ENCODE measurements at places on chromosomes 12 and 14.

DNA sequence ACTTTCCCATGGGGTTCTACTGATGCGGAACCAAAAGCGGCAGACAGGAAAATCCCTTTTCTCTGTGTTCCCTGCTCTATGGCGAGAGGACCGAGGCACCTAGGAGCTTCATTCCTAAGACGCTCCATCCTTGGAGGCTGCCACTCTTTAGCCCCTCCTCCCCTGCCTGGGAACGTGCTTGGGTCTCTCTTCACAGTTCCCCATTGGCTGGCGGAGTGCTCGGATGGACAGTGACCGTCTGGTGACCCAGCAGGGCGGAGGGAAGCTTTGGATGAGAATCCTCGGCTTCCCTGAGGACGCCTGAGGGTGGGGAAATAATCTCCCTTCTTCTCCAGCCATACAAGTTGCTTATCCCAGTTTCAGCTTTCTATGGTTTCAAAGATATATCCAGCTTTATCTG, 37.3 kb downstream of the KCNA5 start:
- DNase-seq, result no peak

DNA sequence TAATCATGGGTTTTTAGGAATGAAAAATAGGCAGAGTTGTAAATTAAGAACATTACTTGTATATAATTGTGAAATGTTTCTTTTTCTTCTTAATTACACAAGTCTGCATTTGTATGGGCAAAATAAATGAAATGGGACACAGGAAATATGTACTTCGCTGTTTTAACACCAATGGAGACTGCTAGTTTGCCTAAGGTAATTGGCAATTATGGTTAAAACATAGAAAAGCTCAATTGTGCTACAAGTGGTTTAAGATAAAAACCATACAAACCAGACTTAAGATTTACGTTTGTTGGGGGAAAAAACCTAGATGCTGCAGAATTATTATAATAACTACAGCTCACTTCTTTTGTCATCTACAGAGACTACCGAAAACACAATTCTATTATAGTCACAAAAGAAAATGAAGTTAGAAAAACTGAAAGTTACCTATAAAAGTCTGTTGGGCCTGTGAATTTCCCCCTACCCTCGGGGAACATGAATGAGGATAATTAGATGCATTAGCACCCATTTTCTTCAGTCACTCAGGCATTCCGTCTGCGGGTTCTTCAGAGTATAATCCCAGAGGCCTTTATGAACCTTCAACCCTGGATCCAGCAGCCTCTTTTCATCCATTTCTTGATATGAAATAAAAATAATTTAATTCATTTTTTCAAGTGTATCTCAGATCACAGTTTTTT, 37.2 kb downstream of the BTBD7 start:
- DNase-seq, result no peak

GRCh38 chr12:108097160-108097911, 31.8 kb upstream of the WSCD2 start:
- no peak for DNase-seq

DNA sequence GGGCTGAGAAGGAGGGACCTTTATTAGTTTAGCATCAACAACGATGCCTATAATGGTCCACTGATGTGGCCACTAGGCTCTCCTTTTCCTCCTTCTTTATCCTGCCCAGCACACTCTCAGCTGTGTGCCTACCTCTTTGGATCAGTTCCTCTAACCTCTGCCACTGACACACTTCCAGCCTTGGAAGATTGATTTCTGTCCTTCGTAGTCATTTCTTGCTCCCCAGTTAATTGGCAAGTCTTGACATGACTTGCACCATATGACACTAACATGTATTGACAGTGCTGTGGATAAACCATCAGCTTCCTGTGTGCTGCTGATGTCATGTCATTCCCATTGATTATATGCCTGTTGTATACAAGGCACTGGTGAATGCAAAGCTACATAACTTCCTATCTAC, 90.2 kb upstream of the PLEKHG7 start:
- DNase-seq, result no peak

DNA sequence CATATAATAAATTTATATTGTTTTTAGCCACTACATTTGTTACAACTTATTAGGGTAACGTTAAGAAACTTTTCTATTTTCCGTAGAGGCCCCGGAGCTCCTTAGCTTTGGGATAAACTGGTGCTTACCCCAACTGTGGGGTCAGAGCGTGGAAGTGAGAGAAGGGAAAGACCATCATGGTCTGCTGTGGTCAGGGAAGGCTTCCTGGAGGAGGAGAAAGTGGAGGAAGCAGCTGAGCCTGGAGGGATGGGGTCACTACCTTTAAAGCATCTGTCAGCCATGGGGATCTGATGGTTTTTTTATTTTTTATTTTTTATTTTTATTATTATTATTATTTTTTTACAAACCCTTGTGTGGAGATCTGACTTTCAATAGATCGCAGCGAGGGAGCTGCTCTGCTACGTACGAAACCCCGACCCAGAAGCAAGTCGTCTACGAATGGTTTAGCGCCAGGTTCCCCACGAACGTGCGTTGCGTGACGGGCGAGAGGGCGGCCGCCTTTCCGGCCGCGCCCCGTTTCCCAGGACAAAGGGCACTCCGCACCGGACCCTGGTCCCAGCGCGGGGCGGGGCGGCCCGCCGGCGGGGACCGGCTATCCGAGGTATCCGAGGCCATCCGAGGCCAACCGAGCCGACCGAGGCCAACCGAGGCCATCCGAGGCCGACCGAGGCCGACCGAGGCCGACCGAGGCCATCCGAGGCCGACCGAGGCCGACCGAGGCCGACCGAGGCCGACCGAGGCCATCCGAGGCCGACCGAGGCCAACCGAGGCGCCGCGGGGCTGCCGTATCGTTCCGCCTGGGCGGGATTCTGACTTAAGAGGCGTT, 1101.2 kb upstream of the TMEM132C start:
- peak; percentile 85 for DNase-seq

DNA sequence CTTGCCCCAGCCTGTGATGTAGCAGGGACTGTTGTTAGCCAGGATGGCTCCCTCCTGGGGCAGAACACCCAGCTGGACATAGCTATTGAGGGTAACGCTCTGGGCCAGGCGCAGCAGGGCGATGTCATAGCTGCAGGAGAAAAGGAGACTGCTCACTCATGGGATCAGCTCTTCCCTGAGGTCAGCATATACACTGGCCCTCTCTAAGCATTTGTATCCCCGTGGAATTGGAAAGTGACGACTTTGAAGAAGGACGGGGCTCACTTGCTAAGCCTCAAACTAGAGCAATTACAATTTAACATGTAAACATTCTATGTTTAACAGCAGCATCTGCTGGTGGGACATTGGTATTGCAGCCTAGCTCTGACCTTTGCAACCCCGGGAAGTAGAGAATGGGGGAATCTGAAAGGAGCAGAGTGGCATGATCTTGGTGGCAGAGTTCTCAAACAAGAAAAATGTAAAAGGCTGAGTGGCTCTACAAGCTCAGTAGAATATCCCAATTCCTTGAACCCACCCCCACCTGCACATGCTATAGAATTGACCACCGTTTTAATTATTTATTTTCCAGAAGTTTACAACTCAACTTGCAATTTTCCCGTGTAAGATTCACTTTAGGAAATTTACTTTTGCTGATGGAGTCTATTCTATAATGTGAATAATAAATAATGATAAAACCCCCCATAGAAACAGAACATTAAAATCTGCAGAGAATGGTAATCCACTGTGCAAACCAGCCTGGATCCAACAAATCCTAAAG, 5.0 kb downstream of the CELA1 start:
- DNase-seq, result peak; percentile 74

GRCh38 chr14:65959563-65960024, 526.6 kb upstream of the CCDC196 start:
- DNase-seq, result no peak

GRCh38 chr14:106378191-106378590, 851.8 kb downstream of the TMEM121 start:
- DNase-seq, result peak; percentile 47

GRCh38 chr12:110185626-110186025, 61.5 kb downstream of the IFT81 start:
- no peak for DNase-seq

GRCh38 chr12:1611803-1612572, 17.0 kb upstream of the WNT5B start:
- DNase-seq, result no peak

GRCh38 chr14:38593476-38593875, 337.6 kb upstream of the CLEC14A start:
- DNase-seq, result no peak

DNA sequence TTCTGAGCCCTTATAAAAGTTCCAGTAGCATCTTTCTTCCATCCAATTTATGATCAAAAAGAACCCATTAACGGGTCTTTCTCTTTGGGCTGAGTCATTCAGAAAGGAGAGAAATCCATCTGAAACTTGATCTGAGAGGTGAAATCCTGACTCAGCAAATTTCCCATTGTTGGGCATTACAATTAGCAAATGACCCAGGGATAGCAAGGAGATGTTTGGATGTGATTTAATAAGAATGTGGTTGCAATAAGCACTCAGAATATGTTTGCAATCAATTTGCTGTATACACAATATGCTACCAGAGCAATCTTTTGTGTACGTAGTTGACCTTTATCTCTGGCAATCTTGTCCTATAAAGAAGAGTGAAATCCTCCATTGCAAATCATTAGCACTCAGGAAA, 122.7 kb downstream of the CCDC60 start:
- no peak for DNase-seq

- DNase-seq, result peak; percentile 81
These were observed 53.5 kb upstream of the BEGAIN start for GRCh38 chr14:100640471-100641273.

GRCh38 chr12:72272091-72272661, at the start of gene TRHDE:
Gene TRHDE, plus strand, starts transcription at chr12:72272370. Its CDS starts 274 bp downstream, at chr12:72272644.
- DNase-seq, result no peak

GRCh38 chr14:70189456-70190077, 816 bp upstream of the SLC8A3 start:
- no peak for DNase-seq

- DNase-seq, result no peak
These were observed 156.1 kb downstream of the PCNX1 start for GRCh38 chr14:71063351-71063750.

GRCh38 chr14:70190156-70190555, 1.4 kb upstream of the SLC8A3 start:
- DNase-seq, result no peak

DNA sequence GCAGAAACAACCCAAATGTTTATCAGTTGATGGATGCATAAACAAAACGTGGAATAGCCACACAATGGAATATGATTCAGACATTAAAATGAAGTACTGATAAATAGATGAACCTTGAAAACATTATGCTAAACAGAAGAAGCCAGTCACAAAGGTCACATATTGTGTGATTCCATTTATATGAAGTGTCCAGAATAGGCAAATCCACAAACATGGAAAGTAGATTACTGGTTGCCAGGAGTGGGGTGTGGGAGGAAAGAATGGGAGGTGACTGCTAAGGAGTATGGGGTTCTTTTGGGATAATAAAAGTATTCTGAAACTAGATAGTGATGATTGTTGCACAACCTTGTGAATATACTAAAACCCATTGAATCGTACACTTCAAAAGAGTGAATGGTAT, 1.3 kb upstream of the HSD17B6 start:
- no peak for DNase-seq

DNA sequence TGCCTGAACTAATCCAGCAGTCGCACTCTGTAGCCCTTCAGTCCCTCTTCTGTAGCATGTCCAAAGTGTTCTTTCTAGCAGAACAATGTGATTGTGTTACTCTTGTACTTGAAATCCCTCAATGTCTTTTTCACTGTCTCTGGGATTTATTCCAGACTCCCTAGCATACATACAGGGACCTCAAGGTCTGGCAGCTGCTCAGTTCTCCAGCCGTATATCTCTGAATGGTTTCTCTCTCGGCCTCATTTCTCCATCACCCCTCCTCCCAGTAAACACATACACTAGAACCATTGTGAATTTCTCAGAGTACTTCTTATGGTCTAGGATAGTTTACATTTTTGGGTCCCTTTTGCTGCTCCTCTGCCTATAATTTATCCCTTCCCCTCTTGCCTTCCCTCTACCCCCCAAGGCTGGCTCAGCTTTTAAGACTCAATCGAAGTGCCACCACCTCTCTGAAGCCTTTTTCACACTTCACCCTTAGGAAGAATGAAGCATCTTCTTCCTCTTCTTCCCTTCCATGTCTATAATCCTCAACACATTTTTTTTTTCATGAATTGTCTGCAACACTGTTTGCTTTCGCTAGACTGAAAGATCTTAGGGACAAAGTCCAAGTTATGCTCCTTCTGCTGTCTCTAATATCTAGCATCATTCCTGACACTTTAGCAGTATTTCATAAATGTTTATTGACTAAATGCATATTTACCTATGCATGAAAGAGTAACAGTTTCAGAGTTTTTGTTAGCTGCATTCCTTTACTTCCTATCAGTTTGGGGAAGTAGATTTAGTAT, 446.1 kb downstream of the ZFP36L1 start:
- DNase-seq, result no peak

- DNase-seq, result no peak
These were observed 6.3 kb upstream of the DICER1 start for GRCh38 chr14:95163666-95164065.

DNA sequence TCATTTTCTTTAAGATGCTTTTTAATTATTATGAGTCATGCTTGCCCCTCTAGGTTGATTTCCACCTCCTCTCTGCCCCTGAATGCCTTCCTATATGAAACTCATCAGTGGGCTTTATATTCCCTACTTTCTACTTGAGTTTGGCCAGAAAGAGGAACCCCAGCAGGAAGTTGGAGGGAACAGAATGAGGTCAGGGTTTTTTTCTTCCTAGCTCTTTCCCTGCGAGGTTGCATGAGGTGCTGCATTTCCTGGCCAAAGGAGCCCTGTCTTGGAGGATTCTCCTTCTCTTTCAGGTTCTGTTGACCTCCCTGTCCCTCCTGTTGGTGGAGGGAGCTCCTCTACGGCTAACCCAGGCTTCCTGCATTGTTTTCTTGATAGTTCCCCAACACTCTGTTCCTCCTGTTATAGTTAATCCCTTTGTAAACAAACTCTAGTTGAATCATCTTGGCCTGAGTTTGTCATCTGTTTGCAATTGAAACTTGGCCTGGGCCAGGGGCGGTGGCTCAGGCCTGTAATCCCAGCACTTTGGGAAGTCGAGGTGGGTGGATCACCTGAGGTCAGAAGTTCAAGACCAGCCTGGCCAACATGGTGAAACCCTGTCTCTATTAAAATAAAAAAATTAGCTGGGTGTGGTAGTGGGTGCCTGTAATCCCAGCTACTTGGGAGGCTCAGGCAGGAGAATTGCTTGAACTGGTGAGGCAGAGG, 15.3 kb upstream of the SPIC start:
- DNase-seq, result no peak

DNA sequence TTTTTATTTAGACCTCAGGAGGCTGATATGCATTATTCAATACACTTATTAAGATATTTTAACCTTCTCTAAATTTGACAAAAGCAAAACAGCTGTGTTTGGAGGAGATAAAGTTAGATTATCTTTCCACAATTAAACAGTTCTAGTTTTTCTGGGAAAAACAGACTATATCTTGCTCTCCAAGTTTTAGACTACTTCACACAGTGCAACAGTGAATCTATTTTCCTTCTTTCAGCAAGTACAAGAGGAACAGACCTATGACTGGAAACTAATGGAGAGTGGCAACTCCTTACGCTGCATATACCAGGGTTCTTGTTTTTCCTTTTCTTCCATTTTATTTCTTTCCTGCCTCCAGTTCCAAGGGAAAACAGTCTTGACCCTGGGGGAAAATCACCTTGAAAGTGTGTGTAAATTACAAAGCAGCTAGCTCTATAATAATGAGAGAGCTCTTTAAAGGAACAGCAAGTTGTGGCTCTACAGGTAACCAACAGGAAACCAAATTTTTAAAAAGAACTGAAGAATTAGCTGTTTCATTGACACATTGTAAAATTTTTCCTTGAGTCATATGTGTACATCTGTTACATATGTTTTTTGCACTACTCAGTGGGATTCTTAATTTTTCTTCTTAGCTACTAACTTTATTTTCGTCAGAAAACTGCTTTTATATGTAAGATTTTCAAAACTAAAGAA, 27.4 kb downstream of the DNM1L start:
- DNase-seq, result no peak

- DNase-seq, result no peak
These were observed 503.7 kb downstream of the NRXN3 start for GRCh38 chr14:78673845-78674244.
